ENCODE measurements at places on chromosomes 12 and 14. TPM values are rescaled to one million over a fixed set of nuclear protein-coding genes. Genes with fewer than 3 reads are reported as not detected.

DNA sequence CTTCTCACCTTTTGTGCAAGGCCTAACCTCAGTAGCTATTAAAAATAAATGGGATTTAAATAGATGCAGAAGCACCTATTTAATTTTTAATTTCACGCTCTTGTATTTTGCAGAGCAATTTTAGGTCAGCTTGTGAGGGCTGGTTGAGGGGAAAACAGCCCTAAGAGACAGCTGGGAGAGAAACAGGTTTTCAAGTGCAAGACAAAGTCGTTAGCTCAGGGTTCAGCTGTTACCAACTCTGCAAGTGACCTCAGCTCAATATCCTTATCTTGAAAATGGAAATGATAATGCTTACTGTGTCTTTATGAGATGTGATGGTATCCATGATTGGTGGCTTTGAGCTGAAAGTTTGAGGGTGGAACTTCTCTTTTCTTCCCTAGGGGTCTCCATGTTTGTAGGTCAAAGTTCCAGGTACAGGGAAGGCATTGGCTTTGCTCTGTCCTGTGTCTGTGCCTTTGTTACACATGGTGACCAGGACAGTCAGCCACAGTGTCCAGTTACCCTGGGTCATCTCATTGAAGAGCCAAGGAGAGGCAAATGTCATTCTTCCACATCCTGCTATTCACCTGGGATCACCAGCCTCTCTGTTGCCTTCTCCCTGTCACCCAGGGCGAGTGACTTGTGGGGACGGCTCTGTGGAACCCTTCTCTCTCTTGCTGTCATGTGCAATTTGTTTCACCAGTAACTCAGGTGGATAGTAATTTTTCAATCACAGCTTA lies 100.3 kb downstream of the SAMD4A start:
- DNase-seq: no peak

DNA sequence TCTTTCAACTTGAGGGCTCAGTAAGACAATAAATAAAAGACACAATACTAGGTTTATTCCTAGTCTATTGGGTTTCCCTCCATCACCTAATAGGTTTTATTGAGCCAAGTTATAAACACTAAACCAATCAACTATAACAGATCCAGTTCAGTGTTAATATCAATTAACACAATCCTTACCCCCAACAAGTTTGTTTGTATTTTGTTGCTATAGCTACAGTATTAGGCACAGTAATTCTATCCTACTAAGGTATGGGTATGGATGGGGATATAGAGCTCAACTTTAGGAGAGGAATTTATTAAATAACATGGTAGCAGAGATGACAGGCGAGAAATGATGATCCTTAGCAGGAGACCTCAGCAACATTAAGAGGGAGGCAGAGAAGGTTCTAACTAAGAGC lies 13.3 kb downstream of the PPP4R3A start:
- DNase-seq: no peak

DNA sequence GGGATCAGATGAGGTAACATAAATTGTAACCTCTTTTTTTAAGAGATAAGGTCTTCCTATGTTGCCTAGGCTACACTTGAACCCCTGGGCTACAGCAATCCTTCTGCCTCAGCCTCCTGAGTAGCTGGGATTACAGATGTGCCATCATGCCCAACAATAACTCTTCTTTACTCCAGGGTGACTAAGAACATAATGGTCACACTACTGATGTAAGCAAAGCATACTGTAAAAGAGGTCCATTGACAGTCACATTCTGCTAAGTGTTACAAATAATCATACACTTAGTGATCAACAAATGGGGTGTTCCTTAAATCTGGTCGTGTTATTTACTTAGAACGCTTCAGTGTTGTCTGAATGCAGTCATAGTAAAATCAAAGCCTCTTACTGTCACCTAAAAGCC lies 68.9 kb downstream of the EPS8 start:
- DNase-seq: no peak

DNA sequence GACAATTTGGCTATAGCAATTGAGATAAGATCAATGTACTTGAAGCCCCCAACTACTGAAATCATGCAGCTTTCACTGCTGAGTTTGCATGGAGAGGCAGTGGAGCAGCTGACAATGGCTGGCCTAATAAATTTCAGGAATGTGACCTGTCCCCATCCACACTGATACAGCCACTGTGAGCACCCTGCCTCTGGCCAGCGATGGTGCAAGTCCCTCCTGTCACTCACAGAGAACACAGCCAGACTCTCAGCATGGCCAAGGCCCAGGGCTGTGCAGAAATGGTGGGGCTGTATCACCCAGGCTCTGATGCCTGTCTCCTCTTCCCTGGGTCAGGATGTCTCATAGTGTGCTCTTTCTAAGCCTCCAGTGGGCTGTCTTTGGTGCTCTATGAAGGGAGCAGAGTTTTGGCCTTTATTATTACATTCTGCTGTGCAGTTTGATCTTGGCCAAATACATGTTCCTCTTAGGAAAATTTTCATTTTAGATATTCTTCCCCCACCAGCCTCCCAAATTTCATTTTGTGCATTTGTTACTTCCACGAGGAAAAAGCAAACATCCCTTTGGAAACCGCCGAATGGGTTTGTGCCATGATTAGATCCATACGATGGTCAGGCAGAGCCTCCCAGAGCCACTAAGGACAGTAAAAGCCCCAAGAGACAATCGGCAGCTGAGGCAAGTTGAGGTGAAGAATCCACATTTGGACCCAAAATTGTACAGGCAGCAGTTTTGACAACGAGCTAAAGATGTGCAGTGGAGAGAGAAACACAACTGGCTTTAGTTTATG lies 85.1 kb upstream of the WSCD2 start:
- no peak for DNase-seq

- DNase-seq: no peak
These were observed 66.1 kb upstream of the FERMT2 start for GRCh38 chr14:53016919-53017318.

DNA sequence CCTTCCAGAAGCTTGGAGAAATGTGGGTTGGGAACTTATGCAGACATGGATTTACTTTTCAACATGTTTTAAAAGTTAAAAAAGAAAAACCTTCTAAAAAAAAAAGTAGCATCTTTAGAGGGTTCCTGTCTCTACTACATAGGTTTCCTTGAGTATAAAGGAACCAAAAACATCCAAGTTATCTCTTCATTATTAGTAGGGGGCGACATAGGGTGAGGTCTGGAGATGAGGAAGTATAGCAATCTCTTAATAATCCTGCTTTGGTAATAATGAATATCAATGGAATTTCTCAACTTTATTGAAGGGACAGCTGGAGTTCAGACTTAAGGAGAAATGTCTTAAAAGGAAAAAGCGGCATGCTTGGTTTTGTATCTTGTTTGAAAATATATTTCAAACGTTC lies 6.5 kb upstream of the PLXNC1 start:
- DNase-seq: no peak

DNA sequence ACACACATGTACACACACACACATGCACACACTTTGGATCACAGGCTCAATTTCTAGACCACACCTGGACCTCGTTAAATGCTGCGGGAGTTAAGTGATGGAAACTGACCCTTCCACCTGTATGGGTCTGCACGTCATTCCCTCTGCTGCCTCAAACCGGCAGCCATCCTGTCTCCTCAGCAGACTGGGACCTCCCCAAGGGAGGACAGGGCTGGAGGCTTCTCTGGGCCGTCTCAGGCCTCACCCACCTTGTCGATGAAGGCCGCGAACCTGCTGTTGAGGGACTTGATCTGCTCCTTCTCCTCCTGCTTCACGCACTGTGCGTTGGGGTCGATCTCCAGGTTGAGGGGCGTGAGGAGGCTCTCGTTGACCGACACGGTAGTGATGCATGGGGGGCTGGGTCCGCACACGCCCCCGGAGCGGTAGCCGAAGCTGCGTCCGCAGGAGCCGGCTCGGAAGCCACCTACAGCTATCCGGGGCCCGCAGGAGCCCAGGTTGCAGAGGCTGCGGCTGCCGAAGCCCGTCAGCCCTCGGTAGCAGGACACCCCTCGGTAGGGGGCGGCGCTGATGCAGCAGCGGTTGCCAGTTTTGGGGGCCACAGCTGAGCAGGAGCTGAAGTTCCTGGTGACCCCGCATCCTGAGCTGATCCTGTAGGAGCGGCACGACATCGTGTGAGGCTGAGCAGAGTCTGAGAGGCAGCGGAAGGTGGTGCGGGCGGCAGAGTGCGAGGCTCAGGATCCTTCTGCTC lies at the start of gene KRT85:
TSS of gene KRT85 (minus strand) at position 744 of the 748 bp plus-strand sequence. CDS start at position 668, 76 bp downstream.
- no peak for DNase-seq

- no peak for DNase-seq
These were observed 331.9 kb upstream of the FLRT2 start for GRCh38 chr14:85198001-85198400.

DNA sequence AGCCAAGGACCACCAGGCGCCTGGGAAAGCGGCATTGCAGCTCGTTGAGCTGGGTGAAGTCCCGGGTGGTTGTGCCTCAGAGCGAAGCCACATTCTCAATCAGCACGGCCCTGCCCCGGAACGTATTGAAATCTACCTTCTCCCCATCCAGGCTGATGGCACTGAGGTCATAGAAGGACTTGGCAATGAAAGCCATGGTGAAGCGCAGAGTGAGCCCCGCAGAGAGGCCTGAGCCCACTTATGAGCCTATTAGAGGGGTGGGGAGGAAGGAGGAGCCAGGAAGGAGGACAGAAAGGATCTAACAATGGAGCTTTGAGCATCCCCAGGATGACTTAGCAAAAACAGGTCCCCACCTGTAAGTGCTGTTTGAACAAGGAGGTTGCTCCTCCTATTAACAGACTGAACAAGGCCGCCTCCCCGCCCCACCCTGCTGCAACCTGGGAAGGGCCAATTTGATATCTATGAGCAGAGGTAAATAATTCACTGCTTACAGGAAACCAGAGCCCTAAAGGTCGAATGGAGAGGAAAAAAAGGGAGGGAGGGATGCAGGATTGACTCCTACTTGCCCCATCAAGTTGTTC lies at the start of gene GPX2:
TSS of gene GPX2 (minus strand) at position 215 of the 581 bp plus-strand sequence. CDS start at position 196, 19 bp downstream.
- DNase-seq: no peak

- DNase-seq: no peak
These were observed 162.9 kb upstream of the ALG10B start for GRCh38 chr12:38153737-38154061.

GRCh38 chr14:24699052-24699451 lies 65.1 kb upstream of the GZMB start:
- DNase-seq: no peak

GRCh38 chr12:52438305-52439301 lies 4.4 kb upstream of the KRT75 start:
- no peak for DNase-seq

- no peak for DNase-seq
These were observed 590.0 kb downstream of the BCL11B start for GRCh38 chr14:98682033-98682432.

The DUSP6 gene
- total RNA-seq: 28.4 TPM

The SIX4 gene
- total RNA-seq: 1.1 TPM

The DUSP16 gene
- 18.6 TPM for total RNA-seq

The CLIP1 gene
- 99.0 TPM for total RNA-seq

The KLHDC1 gene
- 7.5 TPM for total RNA-seq

The HELB gene
- 0.47 TPM for total RNA-seq

The CLEC6A gene
- total RNA-seq: not detected

All from heart right ventricle (tissue), 16 donors.